ENCODE measurements at places on chromosomes 3 and 15. TPM values are rescaled to one million over a fixed set of nuclear protein-coding genes. Genes with fewer than 3 reads are reported as not detected.

- no peak overlapping the region for H3K27ac ChIP-seq
- peaks cover 4% of the 10 kb centered on the region for H3K4me1 ChIP-seq
- DNase-seq = no peak
These were observed 383.1 kb downstream of the NAALADL2 start for GRCh38 chr3:175242243-175242642.

DNA sequence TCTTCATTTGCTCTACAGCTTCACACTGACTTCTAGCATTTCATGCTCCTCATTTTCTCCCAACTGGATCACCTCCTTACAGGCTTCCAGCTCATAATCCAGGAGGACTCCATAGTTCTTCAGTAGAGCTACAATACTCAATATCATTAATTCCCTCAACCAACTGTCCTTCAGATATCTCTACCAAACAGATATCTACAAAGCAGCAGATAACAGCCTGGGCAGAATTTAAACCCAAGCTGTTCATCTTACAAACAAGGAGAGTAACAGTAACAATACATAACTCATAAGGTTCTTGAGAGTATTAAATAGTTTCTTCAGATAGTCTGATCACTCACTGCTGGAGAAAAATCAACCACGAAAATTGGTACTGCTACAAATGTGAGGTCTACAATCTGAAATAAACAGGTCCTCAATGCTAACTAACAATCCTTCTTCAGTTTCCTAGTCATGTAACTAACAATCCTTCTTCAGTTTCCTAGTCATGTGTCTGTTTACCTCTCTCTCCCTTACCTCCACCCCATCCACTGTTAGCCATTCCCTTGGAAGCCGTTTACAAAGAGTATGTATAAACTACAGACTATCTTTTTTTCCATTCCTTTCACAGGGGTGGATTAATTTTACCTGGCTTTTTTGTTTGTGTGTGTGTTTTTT is 5.0 kb downstream of the PEAK1 start:
- H3K27me3 ChIP-seq = no peaks in the 10 kb centered on the region
- no peak overlapping the region for H3K4me3 ChIP-seq
- peaks cover 10% of the 10 kb centered on the region for H3K4me1 ChIP-seq

DNA sequence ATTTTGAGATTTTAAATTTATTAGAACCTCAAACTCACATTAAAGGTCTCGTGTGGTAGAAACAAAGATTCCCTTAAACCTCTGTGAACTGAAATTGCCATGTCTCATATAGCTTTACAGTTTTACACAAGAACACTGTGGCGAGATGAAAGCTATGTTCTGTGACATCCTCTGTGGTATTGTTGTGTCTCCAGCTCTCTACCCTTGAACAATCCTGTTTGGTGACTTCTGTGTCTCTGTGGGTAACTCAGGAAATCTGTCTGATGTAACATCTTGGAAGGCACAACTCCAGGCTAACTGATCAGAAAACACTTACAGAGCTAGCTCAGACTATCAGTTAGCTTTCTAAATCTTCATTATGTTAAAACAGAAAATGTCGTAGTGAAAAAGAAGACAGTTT is 318.8 kb upstream of the GBE1 start:
- no peaks in the 10 kb centered on the region for H3K36me3 ChIP-seq
- H3K27ac ChIP-seq = no peak overlapping the region
- no peak overlapping the region for H3K4me3 ChIP-seq
- no peak for DNase-seq
- H3K27me3 ChIP-seq = no peaks in the 10 kb centered on the region
- H3K4me1 ChIP-seq = peaks cover 9% of the 10 kb centered on the region

DNA sequence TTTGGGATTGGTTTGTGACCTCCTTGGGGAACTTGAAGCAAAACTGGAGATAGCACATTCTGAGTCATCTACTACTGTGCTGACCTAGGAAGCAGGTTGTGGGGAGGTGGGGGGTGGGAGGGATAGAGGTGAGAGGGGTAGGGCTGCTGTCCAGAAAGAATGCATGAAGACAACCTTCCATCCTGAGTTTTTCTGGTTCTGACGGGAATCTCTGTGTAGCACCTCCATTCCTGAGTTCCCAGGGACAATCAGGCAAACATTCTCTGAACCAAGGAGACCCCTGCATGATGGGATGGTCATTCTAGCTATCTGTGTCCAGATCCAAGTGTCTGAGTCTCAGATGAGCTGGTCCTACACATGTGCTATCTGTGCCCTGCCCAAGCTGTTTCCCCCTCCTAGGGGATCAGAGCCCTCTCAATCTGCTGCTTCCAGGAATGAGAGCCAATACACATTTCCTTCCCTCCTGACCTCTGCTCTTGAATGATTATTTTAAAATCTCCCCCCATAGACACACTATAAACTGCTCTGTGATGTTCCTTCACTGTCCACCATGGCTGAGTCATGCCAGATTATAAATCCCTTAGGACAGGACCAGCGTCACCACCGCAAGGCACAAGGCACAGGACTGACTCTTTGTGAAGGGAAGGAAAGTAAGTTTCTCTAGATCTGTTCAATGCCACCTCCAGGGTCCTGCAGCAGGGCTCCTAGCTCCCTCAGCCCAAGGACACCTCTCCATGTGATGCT is 2.2 kb upstream of the CD276 start:
- H3K4me3 ChIP-seq = peak overlapping the region; percentile 48
- H3K36me3 ChIP-seq = no peaks in the 10 kb centered on the region
- H3K27me3 ChIP-seq = peaks cover 5% of the 10 kb centered on the region
- peaks cover 29% of the 10 kb centered on the region for H3K4me1 ChIP-seq
- no peak for DNase-seq

DNA sequence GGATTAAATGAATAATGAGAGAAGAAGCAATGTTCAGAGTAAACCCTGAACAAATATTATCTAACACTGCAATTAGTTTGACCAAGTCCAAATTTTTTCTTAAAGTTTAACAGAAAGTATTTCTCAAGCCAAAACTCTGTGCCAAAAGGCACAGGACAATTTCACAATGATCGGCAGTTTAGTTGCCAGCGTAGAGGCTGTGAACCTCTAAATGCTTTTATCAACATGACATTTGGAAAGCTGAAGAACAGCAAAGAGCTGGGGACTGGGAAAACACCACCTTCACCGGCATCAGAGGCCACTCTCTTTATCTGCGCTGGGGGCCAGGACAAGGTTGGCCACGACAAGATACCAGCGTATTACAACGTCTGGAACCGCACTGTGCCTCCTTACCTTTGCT is 125.6 kb downstream of the ADAMTS17 start:
- no peaks in the 10 kb centered on the region for H3K36me3 ChIP-seq
- H3K4me3 ChIP-seq = no peak overlapping the region
- no peaks in the 10 kb centered on the region for H3K27me3 ChIP-seq
- peaks cover 13% of the 10 kb centered on the region for H3K4me1 ChIP-seq
- no peak overlapping the region for H3K27ac ChIP-seq

DNA sequence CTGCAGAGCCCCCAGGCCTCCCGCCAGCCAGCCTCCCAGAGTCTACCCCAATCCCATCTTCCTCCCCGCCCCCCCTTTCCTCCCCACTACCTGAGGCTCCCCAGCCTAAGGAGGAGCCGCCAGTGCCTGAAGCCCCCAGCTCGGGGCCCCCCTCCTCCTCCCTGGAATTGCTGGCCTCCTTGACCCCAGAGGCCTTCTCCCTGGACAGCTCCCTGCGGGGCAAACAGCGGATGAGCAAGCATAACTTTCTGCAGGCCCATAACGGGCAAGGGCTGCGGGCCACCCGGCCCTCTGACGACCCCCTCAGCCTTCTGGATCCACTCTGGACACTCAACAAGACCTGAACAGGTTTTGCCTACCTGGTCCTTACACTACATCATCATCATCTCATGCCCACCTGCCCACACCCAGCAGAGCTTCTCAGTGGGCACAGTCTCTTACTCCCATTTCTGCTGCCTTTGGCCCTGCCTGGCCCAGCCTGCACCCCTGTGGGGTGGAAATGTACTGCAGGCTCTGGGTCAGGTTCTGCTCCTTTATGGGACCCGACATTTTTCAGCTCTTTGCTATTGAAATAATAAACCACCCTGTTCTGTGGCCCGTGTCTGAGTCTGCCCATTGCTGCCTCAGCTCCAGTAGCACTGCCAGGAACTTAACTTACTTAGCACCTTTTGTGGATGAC is 32.2 kb downstream of the PTPN23 start:
- peaks cover 7% of the 10 kb centered on the region for H3K4me1 ChIP-seq
- H3K27me3 ChIP-seq = no peaks in the 10 kb centered on the region
- peaks cover 8% of the 10 kb centered on the region for H3K36me3 ChIP-seq
- H3K27ac ChIP-seq = no peak overlapping the region
- no peak for DNase-seq

DNA sequence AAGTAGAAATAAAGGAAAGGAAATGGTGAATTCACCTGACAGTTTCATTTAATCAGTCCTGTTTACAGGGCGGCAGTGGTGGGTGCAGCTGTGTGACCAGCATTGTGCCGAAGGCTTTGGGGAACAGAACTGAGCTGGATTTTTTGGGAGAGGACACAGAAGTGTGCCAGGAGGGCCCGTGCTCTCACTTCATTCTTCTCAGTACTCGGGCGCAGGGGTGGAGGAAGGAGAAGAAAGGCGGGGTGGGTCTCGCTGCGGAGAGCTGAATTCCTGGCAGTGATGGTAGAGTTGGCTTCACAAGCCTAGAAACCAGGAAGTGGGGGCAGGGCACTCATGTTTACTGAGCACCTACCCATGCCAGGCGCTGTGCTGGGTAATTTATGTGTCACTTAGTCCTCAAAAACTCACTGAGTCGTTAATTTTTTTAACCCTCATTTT is 64.6 kb downstream of the CRTC3 start:
- H3K27ac ChIP-seq = no peak overlapping the region
- DNase-seq = no peak
- H3K36me3 ChIP-seq = peaks cover 3% of the 10 kb centered on the region

DNA sequence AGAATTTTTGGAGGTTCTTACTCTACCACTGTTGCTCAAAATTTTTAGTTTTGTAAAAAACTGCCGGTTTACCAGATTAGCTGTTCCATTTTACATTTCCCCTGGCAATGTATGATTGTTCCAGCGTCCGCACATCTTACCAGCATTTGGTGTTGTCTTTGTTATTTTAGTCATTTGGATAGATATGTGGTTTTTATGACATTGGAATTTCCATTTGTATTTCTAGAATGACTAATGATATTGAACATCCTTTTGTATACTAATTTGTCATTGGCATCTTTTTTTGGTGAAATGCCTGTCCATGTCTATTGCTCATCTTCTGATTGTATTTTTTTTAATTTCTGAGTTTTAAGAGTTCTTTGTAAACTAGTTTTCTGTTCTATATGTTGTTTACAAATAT is 28.5 kb downstream of the LRRC28 start:
- H3K4me3 ChIP-seq = no peak overlapping the region
- no peak for DNase-seq
- H3K27me3 ChIP-seq = no peaks in the 10 kb centered on the region
- H3K36me3 ChIP-seq = peaks cover 11% of the 10 kb centered on the region

GRCh38 chr3:38247366-38248035 is 18.1 kb upstream of the SLC22A13 start:
- peak overlapping the region; percentile 0 for H3K27ac ChIP-seq
- no peak overlapping the region for H3K4me3 ChIP-seq
- peaks cover 14% of the 10 kb centered on the region for H3K36me3 ChIP-seq

DNA sequence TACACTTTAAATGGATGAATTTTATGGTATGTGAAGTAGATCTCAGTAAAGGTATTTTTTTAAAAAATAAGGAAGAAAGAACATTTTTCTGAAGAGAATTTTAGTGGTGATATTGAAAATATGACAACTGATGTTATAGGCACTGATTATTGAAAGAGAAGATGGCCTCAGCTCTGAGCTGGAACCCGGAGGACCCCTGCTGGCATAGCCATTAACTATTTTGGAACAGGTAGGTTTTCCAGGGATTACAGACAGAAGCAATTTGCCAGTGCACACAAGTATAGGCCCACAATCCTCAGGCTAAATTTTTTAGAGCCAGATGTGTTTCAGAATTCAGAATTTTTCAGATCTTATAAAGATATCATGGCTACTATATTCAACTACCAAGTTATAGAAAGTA is 315.9 kb upstream of the GPR149 start:
- DNase-seq = no peak
- no peaks in the 10 kb centered on the region for H3K36me3 ChIP-seq
- H3K4me3 ChIP-seq = no peak overlapping the region
- H3K4me1 ChIP-seq = no peaks in the 10 kb centered on the region
- peaks cover 3% of the 10 kb centered on the region for H3K27me3 ChIP-seq

- H3K36me3 ChIP-seq = peaks cover 6% of the 10 kb centered on the region
These were observed 10.9 kb downstream of the SMAD3 start for GRCh38 chr15:67076147-67076843.

DNA sequence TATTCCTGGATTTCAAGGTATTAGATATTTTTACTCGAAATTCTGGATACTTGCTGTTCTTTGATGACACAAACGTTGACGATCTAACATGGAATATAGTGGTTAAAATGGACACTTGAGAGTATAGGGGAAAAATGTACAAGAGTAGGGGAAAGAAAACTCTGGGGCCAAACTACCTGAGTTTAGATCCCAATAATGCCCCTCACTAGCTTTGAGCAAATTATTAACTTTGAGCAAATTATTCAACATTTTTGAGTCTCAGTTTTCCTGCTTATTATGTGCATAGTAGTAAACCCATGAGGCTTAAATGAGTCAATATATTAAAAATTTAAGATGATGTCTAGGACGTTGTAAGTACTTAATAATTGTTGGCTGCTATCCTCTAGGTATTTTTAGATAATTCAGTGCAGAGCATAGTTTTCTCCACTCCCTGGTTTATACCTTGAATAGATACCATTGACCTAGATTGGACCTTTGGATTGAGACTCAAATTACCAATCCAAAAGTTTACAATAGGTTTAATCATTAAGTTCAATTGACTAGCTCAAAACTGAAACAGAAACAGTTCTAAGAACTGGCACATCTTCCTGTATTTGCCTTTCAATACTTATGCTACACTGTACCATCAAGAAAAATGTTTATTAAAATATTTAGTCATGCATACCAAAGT is 4.5 kb downstream of the ADGRG7 start:
- H3K4me3 ChIP-seq = no peak overlapping the region
- peaks cover 9% of the 10 kb centered on the region for H3K27me3 ChIP-seq
- H3K36me3 ChIP-seq = no peaks in the 10 kb centered on the region
- H3K27ac ChIP-seq = no peak overlapping the region
- peaks cover 15% of the 10 kb centered on the region for H3K4me1 ChIP-seq

DNA sequence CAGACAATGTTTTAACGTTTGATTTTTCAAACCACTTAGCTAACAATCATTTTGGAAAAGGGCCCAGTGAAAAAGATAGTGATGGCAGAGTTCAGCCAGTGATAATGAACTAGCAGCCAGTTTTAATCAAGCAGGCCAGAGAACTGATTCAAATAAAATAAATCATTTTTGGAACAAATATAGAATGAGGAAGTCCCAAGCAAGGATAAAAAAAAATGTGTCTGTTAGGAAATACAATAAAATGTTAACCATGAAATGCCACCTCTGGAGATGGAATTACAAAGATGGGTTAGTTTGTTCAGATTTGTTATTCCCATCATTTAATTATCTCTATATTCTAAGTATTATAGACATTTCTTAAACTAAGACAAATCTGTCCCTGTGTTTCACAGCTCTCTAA is 1.1 kb downstream of the HERC1 start:
- H3K27me3 ChIP-seq = peaks cover 6% of the 10 kb centered on the region
- H3K4me1 ChIP-seq = peaks cover 19% of the 10 kb centered on the region
- peak overlapping the region; percentile 91 for H3K4me3 ChIP-seq
- no peaks in the 10 kb centered on the region for H3K36me3 ChIP-seq
- DNase-seq = no peak

- H3K4me1 ChIP-seq = peaks cover 52% of the 10 kb centered on the region
- H3K27me3 ChIP-seq = no peaks in the 10 kb centered on the region
- DNase-seq = peak; percentile 51
- H3K36me3 ChIP-seq = no peaks in the 10 kb centered on the region
These were observed 522 bp downstream of the PDZRN3 start for GRCh38 chr3:73624017-73624820.

- DNase-seq = no peak
- H3K27me3 ChIP-seq = no peaks in the 10 kb centered on the region
- H3K4me1 ChIP-seq = peaks cover 6% of the 10 kb centered on the region
- H3K4me3 ChIP-seq = no peak overlapping the region
- H3K36me3 ChIP-seq = no peaks in the 10 kb centered on the region
- H3K27ac ChIP-seq = no peak overlapping the region
These were observed 48.6 kb upstream of the TEX264 start for GRCh38 chr3:51622413-51622812.

The APOD gene
- 1.1 TPM for total RNA-seq

Data from neural crest cell (in vitro differentiated cells).